Esophagus squamous epithelium (tissue), 5 donors: ENCODE measurements at places on chromosomes 12 and 14.

DNA sequence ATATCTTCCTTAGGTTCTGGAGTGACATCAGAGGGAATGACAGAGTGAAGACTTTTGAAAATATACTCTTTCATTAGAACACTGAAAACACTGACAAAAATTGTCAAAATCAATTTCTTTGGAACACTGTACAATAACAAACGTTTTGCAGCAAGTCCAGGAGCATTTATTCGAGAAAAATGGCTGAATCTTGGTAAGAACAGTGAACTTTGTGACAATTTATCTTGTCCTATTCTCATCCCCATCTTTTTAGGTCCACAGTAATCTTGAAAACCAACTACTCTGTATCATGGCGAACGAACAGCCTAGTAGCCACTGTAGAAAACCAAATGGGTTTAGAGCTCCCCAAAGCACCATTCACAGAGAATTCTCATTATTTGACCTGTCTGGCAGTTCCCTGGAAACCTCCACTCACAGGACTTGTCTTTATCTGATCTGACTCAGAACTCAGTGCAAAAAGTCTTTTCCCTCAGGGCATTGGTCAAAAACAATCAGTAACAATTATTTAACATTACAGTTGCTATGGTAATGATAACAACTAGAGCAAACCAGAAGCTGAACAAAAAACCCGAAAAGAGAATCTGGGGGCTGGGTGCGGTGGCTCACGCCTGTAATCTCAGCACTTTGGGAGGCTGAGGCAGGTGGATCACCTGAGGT is 20.3 kb upstream of the PPP2R5E start:
- DNase-seq = no peak

- DNase-seq = no peak
These were observed 1.2 kb downstream of the CCDC92 start for GRCh38 chr12:123971449-123971769.

GRCh38 chr12:11689591-11690186 is 40.2 kb downstream of the ETV6 start:
- DNase-seq = no peak

GRCh38 chr14:99803106-99803775 is 10.0 kb downstream of the EML1 start:
- DNase-seq = no peak

DNA sequence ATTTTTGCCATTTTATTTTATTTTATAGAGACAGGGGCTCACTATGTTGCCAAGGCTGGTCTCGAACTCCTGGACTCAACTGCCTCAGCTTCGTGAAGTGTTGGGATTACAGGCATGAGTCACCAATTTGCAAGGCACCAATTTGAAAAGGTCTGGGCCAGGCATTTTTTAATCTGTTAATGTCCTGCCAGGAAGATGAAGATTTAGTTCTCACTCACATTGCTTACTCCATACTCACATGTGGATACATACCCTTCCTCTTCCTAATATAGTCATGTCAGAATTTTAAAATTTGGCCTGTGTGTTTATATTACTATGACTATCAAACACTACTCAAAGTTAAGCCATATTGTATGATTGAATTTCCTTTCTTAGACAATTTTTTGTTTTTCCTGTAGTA is 15.3 kb upstream of the EML1 start:
- DNase-seq = no peak

- no peak for DNase-seq
These were observed 721 bp upstream of the CTSG start for GRCh38 chr14:24576771-24577170.

GRCh38 chr12:26335651-26336050 is 140.3 kb downstream of the SSPN start:
- no peak for DNase-seq

DNA sequence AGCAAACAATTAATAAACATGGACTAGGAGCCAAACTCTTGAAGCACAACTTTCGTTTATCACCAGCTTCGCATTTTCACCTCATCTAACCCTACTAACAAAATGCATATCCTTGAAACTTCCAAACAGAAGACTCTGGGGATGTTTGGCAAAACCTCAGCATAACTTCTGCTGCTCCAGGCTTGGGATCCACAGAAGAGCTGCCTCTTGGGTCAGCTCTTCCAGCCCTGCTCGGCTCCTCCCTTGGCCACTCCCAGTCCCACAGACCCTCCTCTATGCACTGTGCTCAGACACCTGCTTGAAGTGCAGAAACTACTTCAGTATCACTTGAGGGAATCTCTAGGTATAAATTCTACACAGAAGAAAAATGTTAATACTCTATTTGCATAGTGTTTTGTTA is 110.0 kb upstream of the AMIGO2 start:
- DNase-seq = no peak

DNA sequence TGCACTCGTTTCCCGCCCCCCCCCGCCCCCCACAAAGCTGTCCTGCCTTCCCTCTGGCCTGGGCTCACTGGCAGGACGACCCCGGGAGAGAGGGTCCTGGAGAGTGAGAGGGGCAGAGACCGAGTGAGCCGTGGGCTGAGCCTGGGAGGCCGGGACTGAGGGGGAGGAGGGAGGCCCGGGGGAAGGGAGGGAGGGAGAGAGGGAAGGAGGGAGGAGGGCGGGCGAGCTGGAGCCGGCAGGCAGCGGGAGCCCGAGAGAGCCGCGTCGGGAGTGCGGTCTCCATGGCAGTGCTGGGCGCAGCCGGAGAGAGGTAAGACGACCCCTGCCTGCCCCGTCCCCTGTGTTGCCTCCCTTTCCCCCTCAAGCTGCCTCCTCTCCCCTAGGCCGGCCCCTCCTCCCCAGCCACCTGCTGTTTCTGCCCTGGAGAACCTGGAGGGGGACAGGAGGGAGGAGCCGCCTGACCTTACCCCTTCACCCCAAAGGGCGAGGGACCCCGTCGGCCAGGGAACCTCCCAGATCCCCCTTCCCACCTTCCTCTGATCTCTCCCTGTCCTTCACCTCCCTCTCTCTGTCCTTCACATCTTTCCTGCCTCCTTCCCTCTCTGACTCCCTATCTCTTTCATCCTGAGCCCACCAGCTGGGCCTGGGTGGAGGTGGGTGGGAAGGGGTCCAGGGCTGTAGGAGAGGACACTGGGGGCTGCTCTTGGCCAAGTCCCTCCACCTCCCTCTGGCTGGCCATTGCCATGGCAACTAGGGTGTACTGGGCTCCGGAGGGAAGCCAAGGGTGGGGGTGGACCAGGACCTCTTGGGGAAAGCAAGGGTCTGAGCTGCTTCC is at the start of gene GPR162:
Gene GPR162, plus strand, starts transcription at position 231 of the 835 bp plus-strand sequence. CDS start 2,078 bp downstream, outside the sequence.
- DNase-seq = no peak

- no peak for DNase-seq
These were observed 33.5 kb downstream of the UNC79 start for GRCh38 chr14:93464271-93464670.

DNA sequence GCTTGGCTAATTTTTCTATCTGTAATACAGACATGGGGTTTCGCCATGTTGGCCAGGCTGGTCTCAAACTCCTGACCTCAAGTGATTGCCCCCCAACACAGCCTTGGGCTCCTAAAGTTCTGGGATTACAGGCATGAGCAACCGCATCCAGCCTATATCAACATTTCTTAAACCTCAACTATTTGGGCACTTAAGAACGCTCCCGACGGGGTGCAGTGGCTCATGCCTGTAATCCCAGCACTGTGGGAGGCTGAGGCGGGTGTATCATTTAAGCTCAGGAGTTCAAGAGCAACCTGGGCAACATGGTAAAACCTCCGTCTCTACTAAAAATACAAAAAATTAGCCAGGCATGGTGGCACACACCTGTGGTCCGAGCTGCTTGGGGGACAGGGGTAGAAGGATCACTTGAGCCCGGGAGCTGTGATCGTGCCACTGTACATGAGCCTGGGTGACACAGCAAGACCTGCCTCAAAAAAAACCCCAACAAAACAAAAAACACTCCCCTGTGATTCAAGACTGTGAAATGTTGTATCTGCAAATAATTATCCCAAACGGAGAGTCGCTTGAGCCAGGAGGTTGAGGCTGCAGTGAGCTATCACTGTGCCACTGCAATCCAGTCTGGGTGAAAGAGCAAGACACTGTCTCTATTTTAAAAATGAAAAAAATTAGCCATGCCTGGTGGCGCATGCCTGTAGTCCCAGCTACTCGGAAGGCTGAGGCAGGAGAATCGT is 21.5 kb downstream of the PPTC7 start:
- DNase-seq = no peak

GRCh38 chr12:88763536-88764100 is 183.3 kb upstream of the KITLG start:
- DNase-seq = no peak

DNA sequence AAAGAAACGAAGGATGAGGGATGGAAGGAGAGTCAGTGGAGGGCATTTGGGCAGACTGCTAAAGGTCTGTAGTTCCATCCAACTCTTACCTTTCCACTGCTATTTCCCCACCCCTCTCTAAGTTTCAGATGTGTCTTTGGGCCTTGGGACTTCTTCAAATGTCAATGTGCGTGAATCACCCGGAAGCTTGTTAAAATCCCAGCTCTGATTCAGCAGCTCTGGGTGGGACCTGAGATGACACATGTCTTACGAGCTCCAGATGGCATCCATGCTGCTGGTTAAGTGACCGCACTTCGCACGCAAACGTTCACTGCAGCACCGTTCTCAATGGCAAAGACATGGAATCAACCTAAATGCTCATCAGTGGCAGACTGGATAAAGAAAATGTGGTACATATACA is 309.9 kb downstream of the VRK1 start:
- DNase-seq = no peak

- DNase-seq = no peak
These were observed 7.6 kb downstream of the EGLN3 start for GRCh38 chr14:33943096-33943883.

GRCh38 chr12:42564556-42564955 is 25.0 kb downstream of the PRICKLE1 start:
- no peak for DNase-seq

- DNase-seq = no peak
These were observed 113.0 kb upstream of the NTF3 start for GRCh38 chr12:5318874-5319273.

DNA sequence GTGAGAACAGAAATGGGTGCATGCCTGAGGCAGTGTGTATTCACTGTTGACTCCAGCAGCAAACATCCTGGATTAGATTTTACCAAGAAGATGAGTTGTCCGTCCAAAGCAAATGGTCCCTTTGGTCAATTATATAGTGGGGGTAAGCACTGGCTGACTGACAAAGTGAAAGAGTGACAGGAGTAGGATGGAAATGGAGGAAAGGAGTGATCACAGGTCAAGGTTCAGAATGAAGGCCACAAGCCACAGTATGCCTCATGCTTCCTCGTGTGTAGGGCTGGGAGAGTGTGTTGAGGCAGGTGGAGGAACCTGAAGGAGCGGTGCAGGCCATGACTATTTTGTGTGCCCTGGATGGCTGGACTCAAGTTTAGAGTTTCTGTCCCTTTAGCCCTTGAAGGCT is 14.3 kb downstream of the DHRS2 start:
- no peak for DNase-seq

DNA sequence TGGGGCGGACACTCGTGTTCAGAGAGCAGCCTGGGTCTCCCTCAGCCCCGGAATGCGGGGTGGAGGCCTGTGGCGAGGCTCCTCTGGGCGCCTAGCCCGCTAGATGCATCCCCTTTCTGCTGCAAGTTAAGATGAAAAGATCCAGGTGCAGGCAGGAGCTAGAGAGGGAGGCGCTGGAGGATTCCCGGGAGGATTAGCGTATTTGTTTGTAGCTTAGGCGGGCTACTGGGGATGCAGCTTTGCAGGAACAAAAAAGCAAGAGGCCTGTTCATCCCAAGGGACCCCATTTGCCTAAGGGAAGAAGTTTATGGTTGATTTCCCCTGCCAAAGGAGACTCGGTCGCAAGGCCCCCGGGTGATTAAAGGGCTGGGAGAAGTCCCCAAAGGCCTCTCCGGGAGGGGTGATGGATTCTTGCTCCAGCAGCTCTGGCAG is 824 bp downstream of the CCDC177 start:
- DNase-seq = no peak

DNA sequence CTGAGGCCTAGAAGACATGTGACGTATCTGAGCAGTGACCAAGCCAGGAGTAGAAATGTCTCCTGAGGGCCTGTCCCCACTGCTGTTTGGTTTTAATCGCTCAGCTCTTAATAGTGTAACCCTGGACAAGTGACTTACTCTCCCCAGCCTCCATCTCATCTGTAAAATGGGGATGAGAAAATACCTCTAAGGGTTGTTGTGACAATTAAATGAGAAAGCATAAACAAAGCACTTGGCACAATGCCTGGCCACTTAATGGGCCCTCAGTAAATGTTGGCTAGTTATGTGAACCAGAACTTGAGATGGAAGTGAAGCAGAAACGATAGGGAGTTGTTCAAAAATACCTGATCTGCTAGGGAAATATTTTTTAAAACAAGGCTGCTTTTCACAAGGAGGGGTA is 58.2 kb downstream of the HMGA2 start:
- no peak for DNase-seq

- no peak for DNase-seq
These were observed 10.0 kb upstream of the TBC1D30 start for GRCh38 chr12:64814432-64814831.

DNA sequence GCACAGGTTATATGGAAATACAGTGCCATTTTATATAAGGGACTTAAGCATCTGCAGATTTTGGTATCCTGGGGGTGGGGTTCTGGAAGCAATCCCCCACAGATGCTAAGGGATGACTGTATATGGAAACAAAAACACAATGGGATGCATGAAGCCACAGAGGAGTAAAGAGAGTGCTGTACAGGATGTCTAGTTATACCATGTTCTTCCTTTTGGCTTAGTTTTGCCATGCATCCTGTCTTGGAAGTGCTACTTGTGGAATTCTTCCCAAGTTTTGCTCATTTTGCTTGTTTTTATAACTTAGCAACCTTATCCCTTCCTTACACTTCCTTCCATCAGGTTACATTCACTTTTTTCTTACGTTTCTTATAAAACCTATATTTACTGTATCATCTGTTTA is 55.6 kb downstream of the TRMT5 start:
- no peak for DNase-seq

DNA sequence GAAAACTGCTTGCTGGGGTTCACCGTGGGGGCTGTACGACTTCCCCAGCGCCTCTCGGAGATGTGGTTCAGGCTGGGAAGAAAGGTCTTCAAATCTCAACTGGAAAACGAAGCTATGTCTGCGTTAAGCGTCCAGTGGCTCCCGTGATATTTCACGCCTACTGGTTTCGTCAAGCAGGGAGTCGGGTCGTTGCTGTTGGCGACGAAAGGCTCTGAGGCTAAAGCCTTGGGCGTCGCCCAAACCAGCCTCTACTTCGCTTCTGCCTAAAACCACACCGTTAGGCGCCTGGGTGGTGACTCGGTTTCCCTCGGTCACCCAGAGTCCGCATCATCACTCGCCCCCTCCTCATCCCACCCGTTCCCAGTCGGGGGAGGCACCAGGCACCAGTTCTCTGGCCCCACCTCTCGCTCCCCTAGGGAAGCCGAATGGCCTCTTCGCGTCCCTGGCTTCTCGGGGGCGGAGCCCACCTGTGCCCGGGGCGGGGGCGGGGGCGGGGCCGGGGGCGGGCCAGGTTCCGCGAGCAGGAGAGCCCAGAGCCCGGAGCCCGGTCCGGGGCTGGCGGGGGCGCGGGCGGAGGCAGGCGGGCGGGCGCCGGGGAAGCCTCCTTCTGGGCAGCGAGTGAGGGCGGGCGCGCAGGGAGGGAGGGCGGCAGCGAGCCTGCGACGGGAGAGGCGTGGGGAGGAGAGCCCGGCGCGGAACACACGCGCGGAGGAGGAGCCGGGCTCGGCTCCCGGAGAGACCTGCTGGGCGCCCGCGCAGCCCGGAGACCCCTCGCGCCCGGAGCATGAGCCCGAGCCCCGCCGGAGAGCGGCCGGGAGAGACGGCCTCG is at the start of gene B4GALNT3:
Gene B4GALNT3, plus strand, starts transcription at position 510 of the 829 bp plus-strand sequence. CDS start 438 bp downstream, outside the sequence.
- DNase-seq = no peak

GRCh38 chr12:66533767-66534166 is 145.1 kb downstream of the GRIP1 start:
- DNase-seq = no peak
